Foreskin keratinocyte (primary cell): ENCODE measurements at places on chromosomes 13 and 19.

DNA sequence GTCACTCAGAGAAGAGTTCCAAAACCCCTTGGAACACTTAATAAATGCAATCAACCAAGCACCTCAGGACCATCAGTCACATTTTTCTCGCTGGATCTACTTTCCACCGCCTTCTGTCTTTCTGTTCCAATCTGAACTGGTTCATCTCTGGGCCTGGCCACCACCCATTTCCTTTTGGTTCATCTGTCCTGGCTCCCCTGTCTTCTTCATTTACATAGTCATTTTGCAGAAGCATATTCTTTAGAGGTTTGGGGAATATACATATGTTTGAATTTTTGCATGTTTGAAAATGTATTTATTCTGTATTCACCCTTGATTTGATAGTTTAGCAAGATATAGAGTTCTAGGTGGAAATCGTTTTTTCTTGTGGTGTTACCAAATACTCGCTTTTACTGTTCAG lies 188.2 kb downstream of the MTUS2 start:
- no peak for DNase-seq

DNA sequence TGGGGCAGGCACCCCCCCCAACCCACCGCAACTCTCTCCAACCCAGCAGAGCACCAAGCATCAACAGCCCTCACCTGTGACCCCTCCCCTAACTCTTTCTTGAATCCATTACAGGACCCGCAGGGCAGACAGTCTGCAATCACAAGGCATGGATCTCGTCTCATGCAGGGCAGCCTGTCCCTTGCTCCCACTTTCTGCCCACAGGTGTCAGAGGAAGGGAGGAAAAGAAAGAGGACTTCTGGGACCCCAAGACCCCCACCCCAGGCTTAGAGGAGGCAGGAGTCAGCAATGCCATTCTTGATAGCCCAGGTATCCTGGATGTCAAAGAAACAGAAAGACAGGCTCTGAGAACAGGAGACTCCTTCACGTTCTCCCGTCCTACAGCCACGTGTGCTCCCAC lies 47.4 kb upstream of the TUBGCP3 start:
- DNase-seq: no peak

DNA sequence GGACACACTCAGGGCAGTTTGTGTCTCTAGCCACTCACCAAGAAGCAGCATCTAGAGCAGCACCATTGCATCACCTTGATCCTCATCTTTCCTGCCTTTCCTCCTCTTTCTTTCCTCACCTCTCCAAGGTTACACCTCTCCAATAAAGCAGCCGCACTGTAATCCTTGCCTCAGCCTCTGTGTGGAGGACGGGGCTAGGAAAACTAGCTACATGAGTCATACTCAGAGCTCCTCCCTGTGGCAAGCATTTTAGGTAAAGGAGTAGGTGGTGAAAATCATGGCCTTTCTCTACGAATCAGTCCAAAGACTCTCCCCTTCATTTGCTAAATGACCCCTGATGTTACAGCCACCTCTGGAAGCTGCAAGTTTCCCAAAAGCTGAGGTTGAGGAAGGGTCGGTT lies 108.9 kb downstream of the DNAJC15 start:
- peak; percentile 69 for DNase-seq

GRCh38 chr13:100876044-100876403 lies 201.4 kb upstream of the TMTC4 start:
- no peak for DNase-seq
